Naive thymus-derived CD8-positive, alpha-beta T cell (primary cell): ENCODE measurements at places on chromosomes 13 and 19. TPM values are rescaled to one million over a fixed set of nuclear protein-coding genes. Genes with fewer than 3 reads are reported as not detected.

- DNase-seq: no peak
- H3K27ac ChIP-seq: no peak overlapping the region
- H3K27me3 ChIP-seq: peaks cover 7% of the 10 kb centered on the region
Measured at GRCh38 chr13:24039621-24040475, 120.7 kb upstream of the SPATA13 start.

DNA sequence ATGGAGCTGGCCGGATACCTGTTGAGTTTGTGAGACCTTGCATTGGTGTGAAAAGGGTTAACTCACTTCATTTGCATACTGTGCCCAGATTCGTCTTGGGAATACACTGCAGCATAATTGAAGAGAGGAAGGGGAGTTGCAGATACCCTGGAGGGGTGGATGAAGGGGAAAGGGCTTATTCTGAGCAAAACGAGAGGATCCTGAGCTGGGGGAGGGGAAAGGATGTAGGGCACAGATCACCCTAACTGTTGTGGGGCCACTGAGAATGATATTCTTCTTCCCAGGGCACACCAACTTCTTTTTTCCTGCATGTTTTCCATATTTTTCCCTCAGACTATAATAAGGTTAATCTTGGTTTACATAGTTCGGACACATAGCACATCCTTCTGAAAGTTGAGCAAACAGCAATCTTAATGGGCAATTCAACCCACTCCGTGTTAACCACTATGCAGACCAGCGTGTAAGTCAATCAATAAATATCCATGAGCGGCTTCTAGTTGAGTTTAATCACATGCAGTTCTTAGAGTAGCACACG is 11.7 kb upstream of the PTPRS start:
- H3K27ac ChIP-seq: no peak overlapping the region
- no peaks in the 10 kb centered on the region for H3K36me3 ChIP-seq
- DNase-seq: no peak
- peaks cover 50% of the 10 kb centered on the region for H3K27me3 ChIP-seq

DNA sequence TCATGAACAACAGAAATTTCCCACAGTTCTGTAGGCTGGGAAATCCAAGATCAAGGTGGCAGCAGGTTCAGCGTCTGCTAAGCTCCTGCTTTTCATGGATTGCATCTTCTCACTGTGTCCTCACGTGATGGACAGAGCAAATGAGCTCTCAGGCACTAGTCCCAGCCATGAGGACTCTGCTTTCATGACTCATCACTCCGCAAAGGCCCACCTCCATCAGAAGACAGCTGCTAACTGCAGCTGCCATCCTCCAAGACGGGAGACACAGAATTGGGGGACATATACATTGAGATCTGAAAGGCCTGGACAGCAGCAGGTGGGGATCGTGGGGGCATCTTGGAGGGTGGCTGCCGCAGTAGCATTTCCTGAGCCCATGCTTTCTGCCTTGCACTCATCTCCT is 44.4 kb upstream of the SPATA13 start:
- no peaks in the 10 kb centered on the region for H3K4me1 ChIP-seq
- H3K27ac ChIP-seq: no peak overlapping the region
- no peaks in the 10 kb centered on the region for H3K27me3 ChIP-seq
- no peak overlapping the region for H3K4me3 ChIP-seq
- DNase-seq: no peak
- no peaks in the 10 kb centered on the region for H3K36me3 ChIP-seq

- H3K27me3 ChIP-seq: no peaks in the 10 kb centered on the region
- DNase-seq: no peak
- H3K4me1 ChIP-seq: peaks cover 17% of the 10 kb centered on the region
Measured at GRCh38 chr19:3606174-3606689, 443 bp downstream of the TBXA2R start.

DNA sequence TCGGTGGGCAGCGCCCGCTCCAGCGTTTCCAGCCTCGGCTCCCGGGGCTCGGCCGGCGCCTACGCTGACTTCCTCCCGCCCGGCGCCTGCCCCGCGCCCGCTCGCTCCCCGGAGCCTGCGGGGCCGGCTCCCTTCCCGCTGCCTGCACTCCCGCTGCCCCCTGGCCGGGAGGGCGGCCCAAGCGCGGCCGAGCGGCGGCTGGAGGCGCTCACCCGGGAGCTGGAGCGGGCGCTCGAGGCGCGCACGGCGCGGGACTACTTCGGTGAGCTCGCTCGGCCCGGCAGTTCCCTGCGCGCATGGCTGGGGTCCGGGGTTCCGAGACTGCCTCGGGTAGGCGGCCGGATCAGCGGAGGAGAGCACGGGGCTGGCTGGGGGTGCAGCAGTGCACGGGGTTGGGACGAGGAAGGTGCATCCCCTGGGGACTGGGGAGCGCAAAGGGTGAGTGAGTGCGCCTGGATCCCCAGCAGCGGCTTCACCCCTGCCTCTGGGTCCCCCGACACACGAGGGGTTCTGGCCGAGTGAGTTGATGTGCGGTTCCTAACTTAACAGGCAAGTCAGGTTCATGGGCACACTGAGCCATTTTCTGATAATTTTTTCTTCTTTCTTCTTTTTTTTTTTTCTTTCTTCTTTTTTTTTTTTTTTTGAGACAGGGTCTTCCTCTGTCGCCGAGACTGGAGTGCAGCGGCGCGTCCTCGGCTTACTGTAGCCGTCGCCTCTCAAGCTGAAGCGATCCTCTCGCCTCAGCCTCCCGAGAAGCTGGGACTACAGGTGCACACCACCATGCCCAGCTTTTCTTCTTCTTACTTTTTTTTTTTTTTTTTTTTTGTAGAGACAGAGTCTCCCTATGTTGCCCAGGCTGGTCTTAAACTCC is 1.1 kb downstream of the WTIP start:
- H3K27me3 ChIP-seq: peaks cover 8% of the 10 kb centered on the region
- peaks cover 11% of the 10 kb centered on the region for H3K36me3 ChIP-seq
- H3K4me1 ChIP-seq: peaks cover 8% of the 10 kb centered on the region
- peak overlapping the region; percentile 65 for H3K4me3 ChIP-seq
- no peak for DNase-seq
- H3K27ac ChIP-seq: no peak overlapping the region

DNA sequence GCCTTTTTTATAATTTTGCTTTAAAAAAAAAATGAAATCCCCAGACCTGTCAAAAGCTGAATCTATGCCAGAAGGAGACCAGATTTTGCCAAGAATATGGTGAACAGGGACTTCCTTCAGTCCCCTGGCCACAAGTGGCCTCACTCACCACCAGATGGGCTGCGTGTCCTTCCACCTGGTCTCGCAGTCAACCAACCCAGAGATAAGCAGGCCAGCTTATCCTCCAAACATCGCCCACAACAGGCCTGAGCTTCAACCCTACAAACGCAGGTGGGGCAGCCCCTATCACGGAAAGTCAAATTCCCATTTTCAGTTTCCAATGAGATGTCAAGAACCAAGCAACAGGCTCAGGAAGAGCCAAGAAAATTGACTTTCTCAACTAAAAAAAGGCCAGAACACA is 30.5 kb downstream of the STK24 start:
- DNase-seq: no peak
- no peaks in the 10 kb centered on the region for H3K27me3 ChIP-seq
- H3K27ac ChIP-seq: no peak overlapping the region

GRCh38 chr13:76216729-76217128 is 580.6 kb downstream of the LMO7 start:
- H3K4me1 ChIP-seq: no peaks in the 10 kb centered on the region
- no peaks in the 10 kb centered on the region for H3K27me3 ChIP-seq
- H3K4me3 ChIP-seq: no peak overlapping the region
- no peaks in the 10 kb centered on the region for H3K36me3 ChIP-seq
- no peak overlapping the region for H3K27ac ChIP-seq

- peaks cover 12% of the 10 kb centered on the region for H3K27me3 ChIP-seq
- peak; percentile 96 for DNase-seq
- H3K27ac ChIP-seq: peak overlapping the region; percentile 91
- peaks cover 14% of the 10 kb centered on the region for H3K4me1 ChIP-seq
- H3K4me3 ChIP-seq: peak overlapping the region; percentile 86
Measured at GRCh38 chr19:3275583-3276340, 51.3 kb downstream of the CELF5 start.

DNA sequence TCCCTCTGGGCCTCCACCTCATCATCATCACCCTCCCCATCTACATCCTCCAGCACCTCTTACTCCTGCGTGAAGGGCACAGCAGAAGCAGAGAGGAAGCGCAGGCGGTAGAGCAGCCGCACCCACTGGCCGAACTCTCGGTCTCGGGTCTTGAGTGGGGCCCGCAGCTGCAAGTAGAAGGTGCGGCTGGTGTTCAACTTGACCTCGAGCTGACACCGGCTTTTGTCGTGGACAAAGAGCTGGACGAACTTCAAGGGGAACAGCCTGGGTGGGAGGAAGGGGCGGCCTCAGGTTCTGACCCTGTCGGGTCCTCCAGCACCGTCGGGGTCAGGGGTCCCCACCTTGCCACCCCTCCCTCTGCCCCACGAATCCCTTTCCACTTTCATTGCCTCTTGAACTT is 8.7 kb upstream of the EMC10 start:
- DNase-seq: no peak
- H3K4me3 ChIP-seq: no peak overlapping the region
- peaks cover 12% of the 10 kb centered on the region for H3K27me3 ChIP-seq
- no peaks in the 10 kb centered on the region for H3K36me3 ChIP-seq
- H3K4me1 ChIP-seq: no peaks in the 10 kb centered on the region

- no peaks in the 10 kb centered on the region for H3K36me3 ChIP-seq
- H3K4me3 ChIP-seq: no peak overlapping the region
- no peaks in the 10 kb centered on the region for H3K27me3 ChIP-seq
- DNase-seq: no peak
Measured at GRCh38 chr19:3586707-3587346, 1.5 kb downstream of the GIPC3 start.

DNA sequence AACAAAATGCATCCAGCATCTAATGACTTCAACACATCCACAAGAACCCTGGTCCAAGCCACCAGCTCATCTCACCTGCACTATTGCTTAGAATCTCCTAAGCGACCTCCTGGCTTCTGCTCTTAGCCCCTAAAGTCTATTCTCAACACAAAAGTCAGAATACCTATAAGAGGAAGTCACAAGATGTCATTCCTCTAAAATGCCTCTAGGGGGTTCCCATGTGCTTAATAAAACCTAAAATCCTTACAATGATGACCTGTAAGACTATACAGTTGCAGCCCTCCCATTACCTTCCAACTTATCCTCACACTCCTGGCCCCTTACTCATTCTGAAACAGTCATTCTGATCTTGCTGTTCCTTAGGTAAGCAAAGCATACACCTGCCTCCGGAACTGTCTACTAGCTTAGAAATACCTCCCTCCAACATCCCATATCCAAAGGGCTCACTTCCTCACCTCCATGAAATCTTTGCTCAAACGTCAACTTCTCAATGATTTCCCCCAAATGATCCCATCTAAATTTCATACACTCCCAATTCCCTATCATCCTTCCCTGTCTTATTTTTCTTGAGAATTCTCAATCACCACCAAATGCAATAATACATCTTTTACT is 10.0 kb downstream of the ATP7B start:
- H3K27ac ChIP-seq: no peak overlapping the region
- H3K36me3 ChIP-seq: no peaks in the 10 kb centered on the region
- no peaks in the 10 kb centered on the region for H3K4me1 ChIP-seq
- no peak overlapping the region for H3K4me3 ChIP-seq

DNA sequence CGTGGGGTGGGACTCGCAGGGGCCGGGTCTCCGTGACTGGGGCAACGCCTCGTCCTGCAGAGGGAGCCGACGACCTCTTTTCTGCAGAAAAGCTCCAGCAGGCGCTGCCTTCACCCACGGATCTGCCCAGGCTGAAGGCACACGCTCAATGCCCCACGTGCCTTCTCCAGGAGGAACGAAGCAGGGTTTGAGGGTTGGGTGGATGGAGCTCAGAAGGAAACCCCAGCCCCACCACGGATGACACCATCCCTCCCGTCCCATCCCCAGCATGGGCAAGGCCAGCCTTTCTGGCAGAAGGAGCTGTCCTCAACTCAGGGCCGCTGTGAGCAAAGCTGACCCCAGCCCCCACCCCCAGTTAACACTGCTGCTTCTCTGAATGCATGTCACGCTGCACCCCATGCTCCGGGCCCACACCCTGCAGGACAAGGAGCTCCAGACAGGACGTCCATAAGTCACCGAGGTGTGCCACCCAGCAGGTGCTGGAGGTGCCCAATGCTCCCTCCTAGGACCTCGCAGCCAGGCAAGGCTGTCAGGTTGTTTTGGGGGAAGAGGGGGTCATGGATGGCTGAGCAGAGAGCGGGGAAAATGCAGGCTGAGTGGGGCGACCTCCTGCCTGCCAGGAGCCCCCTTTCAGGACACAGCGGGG is 7.4 kb downstream of the C19orf25 start:
- no peak overlapping the region for H3K27ac ChIP-seq
- H3K4me3 ChIP-seq: peak overlapping the region; percentile 67
- H3K4me1 ChIP-seq: peaks cover 19% of the 10 kb centered on the region
- no peaks in the 10 kb centered on the region for H3K27me3 ChIP-seq

C19orf81 gene
- 1.2 TPM for polyA plus RNA-seq

KLK8 gene
- not detected for polyA plus RNA-seq

C19orf85 gene
- not detected for polyA plus RNA-seq

PTH2 gene
- not detected for polyA plus RNA-seq

- H3K27me3 ChIP-seq: no peaks in the 10 kb centered on the region
- no peak overlapping the region for H3K27ac ChIP-seq
- H3K4me3 ChIP-seq: no peak overlapping the region
- no peak for DNase-seq
- peaks cover 7% of the 10 kb centered on the region for H3K36me3 ChIP-seq
Measured at GRCh38 chr19:18063463-18063862, 23.3 kb downstream of the IL12RB1 start.

DNA sequence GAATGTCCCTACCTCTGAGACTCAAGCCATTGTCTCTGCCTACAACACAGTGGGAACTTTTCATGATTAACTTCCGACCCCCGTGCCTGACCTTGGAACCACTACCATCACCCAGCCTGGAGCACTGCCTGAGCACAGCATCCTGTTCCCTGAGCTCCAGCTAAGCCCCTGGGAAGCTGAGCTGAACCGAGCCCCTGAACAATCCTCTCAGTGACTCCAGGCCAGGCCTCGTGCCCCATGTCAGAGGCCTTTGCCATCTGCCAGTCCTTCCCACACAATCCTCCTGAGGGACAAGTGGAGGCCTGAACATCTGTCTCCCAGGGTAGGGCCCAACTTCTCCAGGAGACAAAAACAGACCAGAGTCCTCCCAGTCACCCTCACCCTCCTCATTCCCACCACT is 17.5 kb downstream of the CEACAM3 start:
- H3K36me3 ChIP-seq: no peaks in the 10 kb centered on the region
- no peak overlapping the region for H3K4me3 ChIP-seq
- H3K27ac ChIP-seq: no peak overlapping the region
- DNase-seq: no peak
- peaks cover 2% of the 10 kb centered on the region for H3K27me3 ChIP-seq
- peaks cover 5% of the 10 kb centered on the region for H3K4me1 ChIP-seq

GRCh38 chr13:113121928-113122471 is 599 bp upstream of the F10 start:
- no peak overlapping the region for H3K4me3 ChIP-seq
- no peaks in the 10 kb centered on the region for H3K4me1 ChIP-seq
- H3K36me3 ChIP-seq: no peaks in the 10 kb centered on the region
- no peak overlapping the region for H3K27ac ChIP-seq
- peaks cover 41% of the 10 kb centered on the region for H3K27me3 ChIP-seq

DNA sequence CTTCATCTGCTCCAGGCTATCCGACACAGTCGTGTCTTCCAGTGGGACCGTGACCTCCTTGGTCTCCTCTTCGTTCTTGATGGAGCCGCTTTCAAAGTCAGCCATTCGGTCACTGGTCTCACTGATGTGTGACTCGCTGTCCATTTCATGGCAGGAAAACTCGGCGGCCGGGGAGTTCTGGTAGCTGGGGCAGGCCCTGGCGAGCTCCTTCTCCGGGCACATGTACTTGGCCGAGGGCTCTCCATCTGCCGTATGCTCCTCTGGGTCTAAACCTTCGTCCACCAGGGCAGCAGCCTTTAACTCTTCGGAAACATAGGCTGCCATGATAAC is 69.8 kb downstream of the TSHZ3 start:
- no peaks in the 10 kb centered on the region for H3K27me3 ChIP-seq
- H3K4me3 ChIP-seq: no peak overlapping the region
- DNase-seq: no peak
- no peaks in the 10 kb centered on the region for H3K4me1 ChIP-seq
- H3K27ac ChIP-seq: no peak overlapping the region
- no peaks in the 10 kb centered on the region for H3K36me3 ChIP-seq
